HS-27A (cell line): ENCODE measurements at places on chromosomes 16 and 17.

GRCh38 chr17:68450391-68450790 is 6.9 kb downstream of the WIPI1 start:
- no peak for DNase-seq

DNA sequence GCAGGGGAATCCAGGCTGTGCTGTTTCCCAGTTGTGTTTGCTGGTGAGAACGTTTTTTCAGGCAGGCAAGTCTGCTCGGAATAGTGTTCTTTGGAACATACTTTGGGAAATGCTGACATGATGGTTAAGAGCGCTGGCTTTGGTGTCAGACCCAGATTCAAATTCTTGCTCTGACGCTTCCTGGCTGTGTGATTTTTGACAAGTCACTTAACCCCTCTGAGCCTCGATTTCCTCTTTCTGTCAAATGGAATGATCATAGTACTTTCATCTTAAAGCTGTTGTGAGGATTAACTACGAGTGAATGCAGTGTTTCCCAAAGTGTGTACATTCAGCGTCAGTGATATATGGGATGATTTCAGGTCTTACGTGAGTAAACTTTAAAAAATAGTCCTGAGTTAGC is 4.8 kb downstream of the FBRS start:
- DNase-seq = no peak

- DNase-seq = no peak
These were observed 7.8 kb upstream of the SSTR2 start for GRCh38 chr17:73156887-73157520.

GRCh38 chr17:13594762-13595598 is 6.7 kb downstream of the HS3ST3A1 start:
- peak; percentile 49 for DNase-seq

GRCh38 chr17:7737601-7738000 is 20.1 kb downstream of the DNAH2 start:
- DNase-seq = no peak

DNA sequence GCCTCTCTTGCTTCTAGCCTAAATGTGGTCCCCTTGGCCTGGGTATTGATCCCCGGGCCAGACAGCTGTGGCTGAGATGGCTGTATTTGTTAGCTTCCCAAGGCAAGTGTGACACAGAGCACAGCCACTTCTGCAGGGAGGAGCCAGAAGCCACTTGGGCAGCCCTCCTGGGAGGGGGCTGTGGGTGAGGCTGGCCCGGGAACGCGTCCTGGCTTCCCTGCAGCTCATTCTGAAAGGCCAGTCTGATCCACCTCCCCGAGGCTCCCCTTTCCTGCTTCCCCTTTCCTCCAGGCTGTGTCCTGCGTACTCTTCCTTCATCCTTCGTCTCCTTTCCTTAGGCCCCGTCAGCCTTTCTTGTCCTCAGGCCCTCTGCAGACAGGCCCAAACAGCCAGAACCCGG is 8.0 kb downstream of the SERPINF2 start:
- DNase-seq = no peak

- no peak for DNase-seq
These were observed 32.5 kb upstream of the SMIM36 start for GRCh38 chr17:55543709-55544108.

DNA sequence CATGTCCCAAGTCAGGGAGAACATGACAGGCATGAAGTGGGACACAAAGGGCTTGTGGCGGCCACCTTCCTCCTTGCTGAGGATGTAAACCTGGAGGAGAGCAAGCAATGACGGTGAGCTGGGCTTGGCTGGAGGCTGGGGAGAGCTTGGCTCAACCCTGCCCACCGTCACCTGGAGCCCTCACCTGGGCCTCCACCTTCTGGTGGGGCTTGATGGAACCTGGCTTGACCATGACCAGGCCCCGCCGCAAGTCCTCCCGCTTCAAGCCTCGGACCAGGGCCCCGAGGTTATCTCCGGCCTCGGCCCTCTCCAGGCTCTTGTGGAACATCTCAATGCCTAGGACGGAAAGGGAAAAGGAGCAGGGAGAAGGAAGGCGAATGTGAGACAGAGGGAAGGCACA is 2.4 kb downstream of the TUFM start:
- DNase-seq = no peak

DNA sequence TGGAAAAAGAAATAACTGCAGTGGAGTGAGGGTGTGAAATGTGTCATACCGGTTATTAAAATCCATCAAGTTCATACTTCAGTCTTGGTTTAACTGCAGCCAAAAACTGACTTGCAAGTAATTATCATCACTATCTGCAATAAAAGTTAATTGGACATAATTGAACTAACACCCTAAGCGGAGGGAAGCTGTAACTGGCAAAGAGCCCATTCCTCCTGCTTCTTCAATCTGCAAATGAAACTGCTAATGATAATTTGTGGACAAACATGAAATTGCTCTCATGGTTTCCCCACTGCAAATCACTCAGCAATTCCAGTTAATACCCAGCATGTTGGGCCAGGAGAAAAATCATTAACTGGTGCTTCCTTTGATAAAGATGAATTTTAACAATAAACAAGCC is 46.5 kb downstream of the FAM222B start:
- DNase-seq = no peak

DNA sequence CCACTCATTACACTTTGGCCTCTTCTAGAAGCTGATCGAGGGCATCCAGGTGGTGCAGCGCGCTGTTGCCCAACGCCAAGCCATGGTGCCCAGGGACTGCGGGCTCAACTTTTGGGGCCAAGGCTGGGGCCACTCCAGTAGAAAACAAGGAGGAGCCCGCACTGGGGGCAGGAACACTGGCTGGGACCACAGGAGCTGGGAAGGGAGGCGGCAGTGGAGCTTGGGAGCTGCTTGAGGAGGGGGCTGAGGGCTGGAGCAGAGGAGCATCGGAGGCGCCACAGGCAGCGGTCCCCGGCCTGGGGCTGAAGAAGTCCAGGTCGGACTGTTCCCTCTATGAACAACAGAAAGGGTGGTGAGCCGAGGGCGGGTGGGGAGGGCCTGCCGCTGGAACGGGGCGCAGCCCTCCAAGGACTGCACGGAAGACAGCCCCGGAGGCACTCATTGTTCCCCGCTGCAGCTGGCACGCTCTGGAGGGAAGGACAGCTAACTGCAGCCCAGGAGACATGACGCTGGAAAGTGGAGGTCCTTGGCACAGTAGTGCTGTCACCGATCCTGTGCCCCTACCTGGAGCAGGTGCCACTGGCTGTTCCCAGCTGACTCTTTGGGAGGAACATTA is 21.5 kb downstream of the GGA3 start:
- DNase-seq = no peak

DNA sequence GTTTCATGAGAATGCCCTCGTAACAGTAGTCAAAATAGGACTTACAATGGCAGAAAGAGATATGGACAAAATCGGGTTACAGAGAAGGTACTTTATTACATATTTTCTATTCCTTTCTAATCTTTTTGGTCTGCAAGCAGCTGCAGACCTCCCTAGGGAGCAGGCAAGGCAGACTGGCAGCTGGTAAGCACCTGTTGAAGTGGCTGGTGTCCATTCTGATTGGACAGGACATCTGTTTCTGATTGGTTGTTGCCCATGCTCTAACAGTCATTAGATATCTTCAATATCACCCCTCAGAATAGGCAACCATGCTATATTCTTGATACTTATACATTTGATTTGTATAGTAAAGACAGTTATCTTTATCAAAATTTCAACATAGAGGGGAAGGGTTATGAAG is 606.3 kb downstream of the KCNJ2 start:
- DNase-seq = no peak

- DNase-seq = no peak
These were observed 6.3 kb downstream of the HAGH start for GRCh38 chr16:1820096-1820945.

DNA sequence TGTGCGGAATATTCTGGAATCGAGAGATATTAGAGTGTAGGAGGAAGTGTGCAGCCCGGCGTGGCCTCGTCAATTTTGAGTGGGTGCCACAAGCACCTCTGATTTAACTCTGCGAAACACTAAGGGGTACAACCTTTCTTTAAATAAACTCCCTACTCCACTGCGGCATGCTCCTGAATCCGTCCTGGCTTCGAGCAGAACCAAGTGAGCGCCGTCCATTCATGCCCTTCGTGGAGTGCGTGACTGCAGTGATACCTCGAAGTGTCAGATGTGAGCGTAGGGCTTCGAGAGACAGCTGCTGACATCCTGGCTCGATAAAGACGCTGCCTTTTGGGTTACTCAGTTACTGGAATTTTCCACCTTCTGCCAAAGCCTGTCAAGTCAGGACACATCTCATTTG is 128.8 kb downstream of the FOXL1 start:
- no peak for DNase-seq

DNA sequence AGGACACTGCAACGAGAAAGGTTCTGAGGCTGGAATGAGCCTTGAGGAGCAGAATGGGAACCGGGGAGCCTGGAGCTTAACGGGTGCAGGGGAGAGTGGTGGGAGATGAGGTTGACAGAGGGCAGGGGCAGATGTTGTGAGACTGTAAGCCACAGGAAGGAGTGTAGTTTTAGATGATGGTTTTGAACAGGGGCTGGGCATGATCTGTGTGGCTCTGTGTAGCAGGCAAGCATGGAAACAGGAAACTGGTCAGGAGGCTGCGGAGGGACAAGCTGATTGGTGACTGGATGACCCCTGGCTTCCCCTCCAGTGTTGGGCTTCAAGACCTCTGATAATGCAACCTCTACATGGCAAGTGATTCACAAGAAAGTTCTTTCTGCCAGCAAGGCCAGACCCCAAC is 1.4 kb upstream of the CNGB1 start:
- DNase-seq = no peak

DNA sequence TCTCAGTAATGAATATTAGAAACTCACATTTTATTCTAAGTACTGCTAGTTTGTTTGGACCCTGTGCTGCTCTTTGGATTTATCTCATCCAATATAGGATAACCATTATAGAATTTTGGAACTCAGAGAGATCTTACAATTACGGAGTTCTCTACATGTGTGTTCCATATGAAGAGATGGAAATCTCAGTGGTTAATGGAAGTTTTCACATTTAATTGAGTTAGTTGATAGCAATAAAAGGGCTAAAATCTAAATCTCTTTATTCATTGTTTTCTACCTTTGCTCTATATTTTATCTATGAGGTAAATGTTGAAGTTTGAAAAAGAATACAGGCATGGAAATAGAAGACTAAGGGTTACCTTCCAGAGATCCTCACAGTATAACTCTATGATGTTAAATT is 558.0 kb upstream of the KIF2B start:
- DNase-seq = no peak

DNA sequence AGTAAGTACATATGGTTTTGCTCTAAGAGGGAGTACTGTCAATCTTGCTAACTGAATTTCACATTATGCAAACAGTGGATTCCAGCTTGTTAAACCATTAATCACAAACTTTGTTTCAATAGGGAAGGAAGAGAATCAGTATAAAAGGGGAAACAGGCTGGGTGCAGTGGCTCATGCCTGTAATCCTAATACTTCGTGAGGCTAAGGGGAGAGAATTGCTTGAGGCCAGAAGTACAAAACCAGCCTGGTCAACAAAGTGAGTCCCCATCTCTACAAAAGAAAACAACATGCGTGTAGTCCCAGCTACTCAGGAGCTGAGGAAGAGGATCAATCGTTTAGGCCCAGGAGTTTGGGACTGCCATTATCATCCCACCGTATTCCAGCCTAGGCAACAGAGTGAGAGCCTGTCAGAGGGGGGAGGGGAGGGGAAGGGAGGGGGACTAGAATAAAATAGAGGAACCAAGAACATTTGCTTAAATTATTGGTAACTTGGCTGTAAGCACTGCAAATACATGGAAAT is 65.7 kb downstream of the FBXL20 start:
- DNase-seq = no peak

GRCh38 chr16:48499923-48500381 is 110.0 kb downstream of the N4BP1 start:
- DNase-seq = peak; percentile 15

- no peak for DNase-seq
These were observed 37.9 kb downstream of the SIAH1 start for GRCh38 chr16:48347191-48347865.

DNA sequence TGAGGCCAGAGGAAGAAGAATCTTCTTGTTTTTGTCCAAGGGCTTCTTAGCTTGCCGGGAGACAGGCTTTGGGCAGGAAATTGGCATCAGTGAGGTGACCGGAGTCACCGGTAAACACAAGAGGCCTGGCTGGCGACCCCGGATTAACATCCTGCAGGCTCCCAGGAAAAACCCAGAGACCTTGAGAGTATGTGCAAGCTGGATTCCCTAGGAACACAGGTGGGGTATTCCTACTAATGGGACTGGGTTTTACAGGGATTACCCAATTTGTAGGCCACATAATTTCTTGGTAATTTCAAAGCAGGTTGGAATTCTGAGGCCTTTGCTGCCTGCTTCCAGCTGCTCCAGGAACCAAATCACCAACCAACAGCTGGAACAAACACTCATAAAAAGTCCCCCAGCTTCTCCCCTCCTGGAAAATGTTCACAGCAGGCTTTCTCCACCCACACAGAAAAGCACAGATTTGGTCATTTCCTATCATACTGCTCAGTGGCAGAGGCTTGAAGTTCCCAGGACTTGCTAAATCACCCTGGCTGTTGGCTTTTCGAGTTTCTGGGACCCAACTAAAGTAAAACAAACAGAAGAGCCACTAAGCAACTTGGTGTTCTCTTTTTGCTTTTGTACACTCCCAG is 258.8 kb downstream of the IRF8 start:
- DNase-seq = no peak

GRCh38 chr17:34249061-34249460 is 6.0 kb upstream of the CCL2 start:
- DNase-seq = no peak

DNA sequence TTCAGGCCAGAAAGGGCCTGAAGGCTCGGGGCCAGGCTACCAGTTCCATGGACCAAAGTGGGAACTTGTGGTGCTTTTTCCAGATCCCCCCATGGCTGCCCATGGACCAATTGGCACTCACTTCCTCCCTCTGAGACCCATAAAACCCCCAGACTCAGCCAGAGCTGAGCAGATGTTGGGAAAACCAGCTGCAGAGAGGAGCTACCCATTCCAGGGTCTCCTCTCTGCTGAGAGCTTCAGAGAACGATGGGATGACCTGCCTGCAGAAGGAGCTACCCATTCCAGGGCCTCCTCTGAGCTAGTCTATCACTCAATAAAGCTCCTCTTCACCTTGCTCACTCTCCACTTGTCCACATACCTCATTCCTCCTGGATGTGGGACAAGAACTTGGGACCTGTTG is 52.2 kb upstream of the MED9 start:
- no peak for DNase-seq

DNA sequence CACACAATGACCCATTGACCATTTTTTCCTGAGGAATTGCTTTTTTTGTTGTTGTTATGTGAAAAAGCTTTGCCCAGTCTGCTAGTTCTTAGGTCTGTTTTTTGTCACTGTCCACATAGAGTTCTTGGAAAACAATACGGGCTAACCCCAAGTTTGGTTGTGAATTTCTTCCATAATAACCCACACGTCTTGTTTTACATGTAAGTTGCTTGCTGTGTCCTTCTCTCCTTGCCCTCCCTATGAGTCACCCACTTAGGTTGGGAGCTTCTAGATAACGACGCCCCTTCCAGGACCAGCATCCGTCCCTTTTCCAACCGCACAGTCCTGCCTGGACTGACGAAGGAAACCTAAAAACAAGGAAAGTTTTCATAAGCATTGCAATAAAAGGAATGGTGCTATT is 175.3 kb upstream of the HS3ST3A1 start:
- no peak for DNase-seq
